ENCODE measurements at places on chromosomes 6 and 20.

DNA sequence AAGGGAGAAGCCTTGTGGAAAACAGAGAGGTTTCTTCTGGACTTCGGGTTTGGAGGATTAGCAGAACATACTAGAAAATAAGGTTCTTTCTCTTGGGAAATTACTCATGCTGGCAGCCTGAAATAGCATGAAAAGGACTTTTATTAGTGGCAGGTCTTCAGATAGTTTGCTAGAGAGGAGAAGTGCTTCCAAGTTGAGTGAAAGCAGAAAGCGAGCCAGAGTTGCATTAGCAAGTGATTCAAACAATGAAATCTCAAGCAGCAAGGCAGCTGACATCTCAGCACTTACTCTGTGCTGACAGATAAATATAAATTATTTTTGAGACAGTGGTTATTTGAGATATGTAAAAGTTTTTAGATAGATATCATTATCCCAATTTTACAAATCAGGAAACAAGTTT is 91.9 kb downstream of the PLCB4 start:
- no peak for DNase-seq

DNA sequence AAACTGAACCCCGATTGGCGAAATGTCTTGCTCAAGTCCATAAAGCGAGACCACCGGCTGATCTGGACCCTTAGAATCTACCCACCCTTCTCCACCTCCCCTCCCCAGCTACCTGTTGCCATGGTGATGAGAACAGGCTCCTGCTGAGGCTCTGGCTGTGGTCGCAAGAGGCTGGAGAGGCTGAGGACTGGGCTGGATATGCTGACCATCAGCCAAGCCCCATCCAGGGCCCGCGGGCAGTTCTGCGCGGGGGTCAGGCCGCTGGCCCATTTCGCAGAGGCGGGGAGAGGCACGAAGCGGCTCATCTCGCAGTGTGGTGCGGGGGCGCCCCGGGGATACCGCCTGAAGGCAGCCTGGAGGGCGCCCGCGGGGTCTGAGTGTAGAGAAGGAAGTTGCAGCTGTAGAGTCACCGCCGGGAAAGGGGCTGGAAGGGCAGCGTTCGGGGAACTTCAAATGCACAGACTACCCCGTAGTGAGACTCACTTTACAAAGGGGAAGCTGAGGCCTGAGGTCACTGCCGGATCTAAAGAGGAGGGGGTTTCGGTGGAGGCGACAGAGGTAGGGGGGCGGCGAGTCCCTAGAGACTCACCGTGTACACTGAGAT is 671 bp downstream of the TAPBP start:
- no peak for DNase-seq

GRCh38 chr20:3847429-3847940 is 851 bp downstream of the MAVS start:
- DNase-seq = no peak

- no peak for DNase-seq
These were observed 1.9 kb downstream of the KATNA1 start for GRCh38 chr6:149646599-149646998.

GRCh38 chr6:134589512-134589911 is 271.6 kb upstream of the SGK1 start:
- DNase-seq = no peak

GRCh38 chr20:61662968-61663331 is 402.7 kb downstream of the TAF4 start:
- DNase-seq = no peak

- no peak for DNase-seq
These were observed 90.1 kb downstream of the CRYBG1 start for GRCh38 chr6:106450653-106451052.

GRCh38 chr6:41965429-41966213 is 24.0 kb upstream of the CCND3 start:
- DNase-seq = peak; percentile 84

- DNase-seq = no peak
These were observed 448.0 kb downstream of the COL12A1 start for GRCh38 chr6:74757813-74758212.

GRCh38 chr6:5250451-5250850 is 10.3 kb downstream of the LYRM4 start:
- DNase-seq = no peak

DNA sequence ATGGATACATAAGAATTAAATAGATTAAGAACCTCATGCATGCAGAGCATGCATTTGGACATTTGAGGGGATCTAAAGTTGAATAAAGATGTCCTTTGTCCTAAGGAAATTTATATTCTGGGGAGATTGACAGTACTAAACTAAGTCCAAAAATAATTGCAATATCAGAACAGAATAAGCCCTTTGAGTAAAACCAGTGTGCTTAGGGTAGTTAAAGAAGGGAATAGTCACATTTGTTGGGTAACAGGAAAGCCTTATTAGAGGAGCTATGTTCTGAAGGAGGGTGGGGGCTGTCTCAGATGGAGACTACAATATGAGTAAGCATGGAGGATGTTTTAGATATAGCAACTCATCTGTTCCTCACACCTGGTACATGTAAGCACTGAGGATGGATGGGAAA is 35.8 kb downstream of the CDC5L start:
- no peak for DNase-seq

- no peak for DNase-seq
These were observed 121.7 kb upstream of the VGLL2 start for GRCh38 chr6:117143647-117144046.

- no peak for DNase-seq
These were observed 22.2 kb downstream of the C20orf203 start for GRCh38 chr20:32651537-32651936.

DNA sequence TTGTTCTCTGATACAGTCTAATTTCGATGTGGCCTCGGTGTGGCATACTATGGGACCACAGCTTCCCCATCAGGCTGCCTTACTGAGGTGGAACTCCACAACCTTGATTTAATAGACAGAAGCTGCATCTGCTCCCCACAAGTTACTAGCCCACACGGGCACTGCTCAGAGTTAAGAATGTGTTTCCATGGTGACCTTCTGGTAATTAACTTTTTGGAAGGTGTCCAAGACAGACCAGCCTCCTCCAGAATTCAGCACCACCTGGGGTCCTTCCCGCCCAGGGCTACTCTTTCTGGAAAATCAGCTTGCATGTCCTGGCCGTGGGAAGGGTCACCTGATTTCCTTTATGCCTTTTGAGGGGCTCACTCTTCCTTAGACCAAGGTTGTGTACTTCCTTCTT is 48.7 kb upstream of the CDH4 start:
- DNase-seq = no peak
